Stimulated activated CD8-positive, alpha-beta memory T cell treated with anti-CD3 and anti-CD28 coated beads, Interleukin-12 subunit alpha, Interleukin-12 subunit beta, amount 100 ng/mL, for 1 hour (primary cell): ENCODE measurements at places on chromosomes 2 and 18.

DNA sequence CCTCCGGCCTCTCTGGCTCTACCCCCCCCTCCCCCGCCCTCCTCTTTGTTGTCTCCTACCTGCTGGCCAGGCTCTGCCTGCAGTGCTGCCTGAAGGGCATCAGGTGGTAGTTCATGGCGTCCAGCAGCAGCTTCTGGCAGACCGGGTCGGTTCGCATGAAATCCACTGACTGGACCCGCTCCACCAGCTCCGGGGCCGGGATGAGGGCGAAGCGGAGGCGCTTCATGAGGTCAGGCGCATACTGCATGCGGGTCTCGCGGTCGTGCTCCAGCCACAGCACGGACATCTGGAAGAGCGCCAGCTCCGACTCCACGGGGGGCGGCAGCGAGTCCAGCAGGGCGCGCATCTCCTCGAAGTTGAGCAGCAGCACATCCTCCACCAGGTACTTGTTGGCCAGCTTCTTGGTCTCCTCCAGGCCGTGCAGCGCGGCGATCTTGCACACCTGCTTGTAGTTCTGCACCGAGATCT, 3.2 kb downstream of the KLHL14 start:
- no peak for DNase-seq

DNA sequence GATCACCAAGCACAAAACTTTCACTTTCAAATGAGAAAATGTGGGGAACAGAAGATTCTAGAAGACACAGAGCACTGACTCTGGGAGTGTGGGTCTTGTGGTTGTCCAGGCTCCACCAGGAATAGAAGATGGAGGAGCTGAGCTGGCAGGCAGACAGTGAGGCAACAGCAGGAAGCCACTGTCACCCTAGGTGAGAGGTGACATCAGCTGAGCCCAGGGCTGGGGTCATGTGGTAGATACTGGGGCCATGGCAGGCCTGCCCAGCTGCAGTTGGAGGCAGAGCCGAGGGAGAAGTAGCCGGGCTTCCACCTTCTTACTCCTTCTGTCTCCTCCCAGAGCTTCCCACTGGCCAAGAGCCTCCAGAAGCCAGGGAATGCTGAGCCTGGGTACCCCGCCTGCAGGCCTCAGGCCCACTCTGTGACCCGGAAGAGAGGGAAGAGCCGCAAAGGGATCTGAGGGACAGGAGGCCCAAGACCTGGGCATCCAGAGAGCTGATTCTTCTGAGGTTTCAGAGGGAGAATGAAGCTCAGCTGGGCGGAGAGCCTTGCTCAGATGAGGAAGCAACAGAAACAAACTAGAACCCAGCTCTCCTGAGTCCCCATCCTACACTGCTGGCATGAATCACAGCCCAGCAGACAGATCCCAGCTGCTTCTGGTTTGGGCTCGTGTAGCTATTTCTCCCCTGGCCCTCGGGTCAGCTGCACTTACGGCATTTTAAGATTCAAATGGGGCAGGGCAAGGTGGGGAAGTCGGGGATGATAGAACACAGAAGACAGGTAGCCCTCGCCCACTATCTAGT, 39.8 kb upstream of the ASAP2 start:
- DNase-seq: no peak

DNA sequence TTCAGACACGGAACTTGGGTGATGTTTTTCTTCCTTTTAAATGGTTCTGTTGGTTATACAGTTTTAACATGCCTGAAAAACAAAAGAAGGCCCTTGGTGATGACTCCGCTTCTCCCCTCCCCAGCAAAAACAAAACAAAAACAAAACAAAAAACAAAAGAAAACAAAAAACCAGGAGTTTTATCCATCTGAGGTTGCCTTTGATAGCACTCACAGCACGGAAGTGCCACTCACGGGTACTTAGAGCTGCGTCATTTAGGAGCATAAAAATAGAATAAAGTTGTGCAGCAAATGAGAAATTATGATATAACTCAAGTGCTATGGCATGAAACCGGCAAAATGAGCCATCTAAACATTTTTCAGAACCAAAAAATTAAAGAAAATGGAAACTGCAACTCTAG, 57.7 kb downstream of the ZEB2 start:
- no peak for DNase-seq

GRCh38 chr2:102603904-102604303, 15.4 kb upstream of the SLC9A2 start:
- DNase-seq: no peak

- DNase-seq: peak; percentile 43
Observed at GRCh38 chr18:9017167-9017904, 85.2 kb upstream of the NDUFV2 start.

DNA sequence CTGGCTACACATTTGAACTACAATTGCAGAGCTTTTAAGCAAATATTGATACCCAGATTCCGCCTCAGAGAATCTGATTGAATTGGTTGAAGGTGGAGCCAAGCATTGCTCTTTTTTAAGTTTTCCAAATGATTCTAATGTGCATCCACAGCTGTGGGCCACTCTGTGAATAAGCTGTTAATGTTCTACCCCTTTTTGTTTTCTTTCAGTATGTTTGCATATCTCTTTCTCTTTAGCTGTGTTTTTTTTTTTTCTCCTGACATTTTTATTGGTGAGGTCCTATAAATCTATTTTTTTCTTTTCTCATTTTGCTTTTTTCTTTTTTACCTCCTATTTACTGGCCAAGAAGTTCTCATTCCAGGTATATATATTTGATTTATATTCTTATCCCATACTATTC, 6.5 kb downstream of the SCN3A start:
- no peak for DNase-seq

DNA sequence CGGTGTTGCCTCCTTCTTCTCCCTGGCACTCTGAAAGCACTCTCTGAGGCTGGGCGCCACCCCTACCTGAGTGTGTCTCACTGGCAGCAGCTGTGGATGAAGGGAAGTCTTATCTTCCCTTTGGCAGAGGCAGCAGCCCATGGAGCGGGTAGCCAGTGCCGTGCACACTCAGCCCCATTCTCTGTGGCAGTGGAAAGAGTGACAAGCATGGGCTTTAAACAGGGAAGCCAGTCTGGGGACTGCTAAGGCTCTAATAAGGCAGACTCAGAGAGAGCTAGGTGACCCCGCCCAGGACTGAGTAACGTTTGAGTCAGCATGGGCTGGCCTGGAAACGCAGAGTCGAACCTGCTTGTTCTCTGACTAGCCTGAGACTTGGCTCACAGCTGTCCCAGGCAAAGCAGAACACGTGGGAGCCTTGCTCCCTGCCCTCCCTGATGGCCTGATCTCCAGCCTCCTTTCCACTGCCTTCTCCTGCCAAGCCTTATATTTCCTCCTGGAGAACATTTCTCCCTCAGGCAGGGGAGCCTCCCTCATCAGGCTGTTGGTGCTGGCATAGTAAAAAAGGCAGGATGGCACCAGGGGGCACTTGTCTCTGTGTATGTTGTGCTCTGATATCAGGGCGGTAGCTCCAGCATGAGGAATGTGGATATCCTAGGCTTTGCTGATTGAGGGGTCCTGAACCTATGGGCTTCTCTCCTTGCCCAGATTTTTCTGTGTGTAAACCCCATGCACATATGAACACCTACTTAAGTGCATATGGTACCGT, 93.9 kb upstream of the LGALSL start:
- DNase-seq: no peak

- no peak for DNase-seq
Observed at GRCh38 chr2:136185981-136186776, 68.2 kb upstream of the CXCR4 start.

DNA sequence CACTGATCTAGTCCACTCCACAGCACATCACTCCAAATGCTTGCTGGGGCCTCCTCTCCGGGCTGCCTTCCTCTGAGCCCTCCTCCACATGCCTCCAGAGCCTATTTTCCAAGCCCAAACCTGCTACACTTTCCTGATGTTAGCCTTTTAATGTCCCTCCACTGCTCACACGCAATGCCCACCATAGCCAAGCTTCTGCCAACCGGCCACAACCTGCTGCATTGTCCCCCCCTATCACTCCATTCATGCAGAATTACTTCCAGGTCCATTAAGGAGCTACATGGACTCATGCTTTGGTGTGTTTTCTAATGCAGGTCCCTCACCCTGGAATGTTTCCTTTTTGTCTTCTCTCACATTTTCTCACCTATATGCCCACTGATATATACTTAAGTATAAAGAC, 129.3 kb downstream of the MARCHF4 start:
- DNase-seq: no peak

DNA sequence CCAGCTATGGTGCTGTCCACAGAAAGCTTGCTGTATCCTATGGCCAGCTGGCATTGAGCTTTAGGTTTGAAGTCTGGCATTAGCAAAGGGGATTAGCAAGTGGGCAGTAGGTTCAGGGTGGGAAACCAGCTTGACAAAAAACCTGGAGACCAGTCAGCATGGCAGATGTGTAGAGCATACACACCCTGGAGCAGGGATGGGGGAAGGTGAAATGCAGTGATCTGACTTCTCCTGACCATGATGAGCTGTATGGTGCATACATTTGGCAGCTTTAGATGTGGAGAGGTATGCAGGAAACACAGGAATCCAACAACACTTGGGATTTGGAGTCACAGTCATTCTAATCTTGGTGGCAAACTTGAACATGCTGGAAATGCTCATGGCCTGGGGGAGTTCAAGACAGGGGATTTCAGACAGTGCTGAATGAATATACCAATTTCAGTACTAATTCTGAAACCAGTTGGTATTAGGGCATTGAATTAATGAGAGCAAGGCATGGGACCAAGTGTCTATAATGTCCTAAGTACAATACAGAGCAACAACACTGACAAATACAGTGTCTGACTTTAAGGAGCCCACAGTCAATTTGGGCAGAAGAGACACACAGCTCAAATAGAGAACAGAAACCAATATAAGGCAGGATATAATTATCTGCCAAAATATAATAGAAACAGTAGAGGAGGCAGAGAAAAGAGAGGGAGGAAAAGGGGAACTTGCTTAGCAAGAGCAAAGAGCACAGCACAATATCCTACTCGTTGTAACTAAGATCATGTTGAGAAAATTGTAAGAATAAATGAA, 11.8 kb downstream of the ARHGAP15 start:
- DNase-seq: no peak

DNA sequence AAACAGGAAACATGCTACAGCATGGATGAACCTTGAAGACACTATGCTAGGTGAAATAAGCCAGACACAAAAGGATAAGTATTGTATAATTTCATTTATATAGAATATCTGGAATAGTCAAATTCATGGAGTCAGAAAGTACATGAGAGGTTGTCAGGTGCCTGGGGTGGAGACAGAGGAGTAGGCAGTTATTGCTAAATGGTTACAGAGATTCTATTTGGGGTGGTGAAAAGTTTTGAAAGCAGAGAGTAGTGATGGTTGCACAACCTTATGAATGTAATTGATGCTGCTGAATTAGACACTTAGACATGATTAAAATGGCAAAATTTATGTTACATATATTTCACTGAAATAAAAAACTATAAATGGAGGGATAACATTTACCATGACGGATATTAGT, 197.4 kb downstream of the VAPA start:
- DNase-seq: no peak

GRCh38 chr2:224796695-224797305, 80.6 kb upstream of the CCDC195 start:
- no peak for DNase-seq

DNA sequence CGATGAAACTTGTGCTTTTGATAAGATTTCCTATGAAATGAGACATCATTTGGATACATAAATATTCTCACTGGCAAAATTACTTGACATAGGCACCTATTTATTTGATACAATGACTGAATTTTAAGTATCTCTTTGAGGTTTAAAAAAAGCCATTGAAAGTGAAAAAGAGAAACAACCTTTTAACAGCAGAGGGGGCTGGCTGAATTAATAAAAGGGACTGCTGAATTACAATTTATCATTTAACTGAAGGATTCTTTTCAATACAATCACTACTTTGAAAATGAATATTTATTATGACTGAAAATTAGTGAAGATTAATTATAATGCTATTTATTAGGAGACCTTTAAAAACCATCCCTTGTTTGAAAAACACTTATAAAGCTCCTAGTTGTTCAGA, 335.3 kb downstream of the DLGAP1 start:
- DNase-seq: no peak

DNA sequence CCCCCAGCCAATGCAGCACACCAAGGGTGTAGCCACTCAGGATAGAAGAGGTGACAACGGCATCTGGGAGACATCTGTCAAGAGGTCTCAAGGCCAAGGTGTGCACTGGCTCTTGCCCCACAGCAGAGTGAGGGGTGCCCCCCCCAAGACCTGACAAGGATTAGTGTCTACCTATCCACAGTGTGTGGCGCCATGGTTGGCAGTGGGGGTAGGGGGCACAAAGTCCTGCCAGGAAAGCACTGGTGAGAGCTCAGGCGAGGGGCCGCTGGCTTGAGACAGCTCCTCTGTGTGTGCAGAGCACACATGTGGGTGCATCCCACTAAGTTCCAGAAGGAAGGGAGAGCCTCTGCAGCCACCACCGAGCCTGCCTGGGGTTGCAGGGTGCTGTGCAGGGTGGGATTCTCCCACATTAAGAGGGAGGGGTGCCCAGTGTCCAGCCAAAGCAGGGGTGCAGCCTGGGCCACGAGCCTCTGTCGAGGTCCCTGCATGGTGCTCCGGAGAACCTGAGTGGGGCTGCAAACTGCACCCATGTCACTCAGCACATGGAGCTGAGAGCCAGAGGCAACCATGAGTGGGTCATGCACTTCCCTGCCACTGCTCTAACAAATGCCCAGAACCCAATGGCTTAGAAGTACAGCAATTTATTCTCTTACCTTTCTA, 311.2 kb upstream of the HDAC4 start:
- no peak for DNase-seq

DNA sequence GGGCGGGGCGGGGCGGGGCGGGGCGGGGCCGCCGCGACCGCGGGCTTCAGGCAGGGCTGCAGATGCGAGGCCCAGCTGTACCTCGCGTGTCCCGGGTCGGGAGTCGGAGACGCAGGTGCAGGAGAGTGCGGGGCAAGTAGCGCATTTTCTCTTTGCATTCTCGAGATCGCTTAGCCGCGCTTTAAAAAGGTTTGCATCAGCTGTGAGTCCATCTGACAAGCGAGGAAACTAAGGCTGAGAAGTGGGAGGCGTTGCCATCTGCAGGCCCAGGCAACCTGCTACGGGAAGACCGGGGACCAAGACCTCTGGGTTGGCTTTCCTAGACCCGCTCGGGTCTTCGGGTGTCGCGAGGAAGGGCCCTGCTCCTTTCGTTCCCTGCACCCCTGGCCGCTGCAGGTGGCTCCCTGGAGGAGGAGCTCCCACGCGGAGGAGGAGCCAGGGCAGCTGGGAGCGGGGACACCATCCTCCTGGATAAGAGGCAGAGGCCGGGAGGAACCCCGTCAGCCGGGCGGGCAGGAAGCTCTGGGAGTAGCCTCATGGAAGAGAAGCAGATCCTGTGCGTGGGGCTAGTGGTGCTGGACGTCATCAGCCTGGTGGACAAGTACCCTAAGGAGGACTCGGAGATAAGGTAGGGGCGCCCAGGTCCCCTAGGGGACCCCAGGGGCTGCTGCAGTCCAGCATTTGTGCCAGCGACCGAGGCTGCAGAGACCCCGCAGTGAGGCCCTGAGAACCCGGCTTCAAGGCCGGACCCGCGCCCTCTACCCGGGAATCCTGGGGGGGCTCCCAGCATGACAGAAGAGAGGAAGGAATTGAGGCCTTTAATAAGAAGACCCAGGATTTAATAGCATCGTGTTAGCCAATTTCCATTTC, at the start of gene KHK:
TSS of gene KHK (plus strand) at position 49 of the 870 bp plus-strand sequence. CDS start at position 537, 488 bp downstream.
- DNase-seq: no peak

DNA sequence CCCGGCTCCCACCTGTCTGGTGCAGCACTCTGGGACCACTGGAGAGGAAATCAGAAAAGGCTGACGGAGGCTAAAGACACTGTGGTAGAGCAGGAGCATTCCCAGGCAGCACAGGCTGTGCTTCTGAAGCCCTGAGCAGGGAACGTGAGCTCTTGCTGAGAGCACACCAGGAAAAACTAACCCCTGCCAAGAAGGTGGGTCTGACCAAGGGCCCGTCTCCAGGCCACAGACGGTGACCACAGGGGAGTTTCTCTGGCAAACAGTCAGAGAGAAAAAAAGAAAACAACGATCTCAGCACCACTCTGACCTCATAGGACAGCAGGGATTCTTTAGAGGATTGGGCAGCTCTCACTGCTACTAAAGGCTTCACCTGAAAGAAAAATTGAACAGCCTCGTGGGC, 201.4 kb downstream of the AFF3 start:
- DNase-seq: no peak
